ENCODE measurements at places on chromosomes 6 and 20. TPM values are rescaled to one million over a fixed set of nuclear protein-coding genes. Genes with fewer than 3 reads are reported as not detected.

GRCh38 chr6:34223381-34223955, 13.2 kb upstream of the HMGA1 start:
- DNase-seq: no peak
- peak overlapping the region; percentile 68 for H3K4me3 ChIP-seq
- no peaks in the 10 kb centered on the region for H3K36me3 ChIP-seq
- peak overlapping the region; percentile 86 for H3K27ac ChIP-seq
- H3K4me1 ChIP-seq: peaks cover 15% of the 10 kb centered on the region
- H3K27me3 ChIP-seq: no peaks in the 10 kb centered on the region

TFEB gene
- 4.4 TPM for total RNA-seq

HEY2 gene
- 11.7 TPM for total RNA-seq

- no peak for DNase-seq
- peak overlapping the region; percentile 54 for H3K27ac ChIP-seq
- no peak overlapping the region for H3K4me3 ChIP-seq
- peaks cover 16% of the 10 kb centered on the region for H3K4me1 ChIP-seq
- no peaks in the 10 kb centered on the region for H3K36me3 ChIP-seq
- no peaks in the 10 kb centered on the region for H3K27me3 ChIP-seq
Measured at GRCh38 chr20:11267131-11267761, 593.4 kb upstream of the JAG1 start.

DNA sequence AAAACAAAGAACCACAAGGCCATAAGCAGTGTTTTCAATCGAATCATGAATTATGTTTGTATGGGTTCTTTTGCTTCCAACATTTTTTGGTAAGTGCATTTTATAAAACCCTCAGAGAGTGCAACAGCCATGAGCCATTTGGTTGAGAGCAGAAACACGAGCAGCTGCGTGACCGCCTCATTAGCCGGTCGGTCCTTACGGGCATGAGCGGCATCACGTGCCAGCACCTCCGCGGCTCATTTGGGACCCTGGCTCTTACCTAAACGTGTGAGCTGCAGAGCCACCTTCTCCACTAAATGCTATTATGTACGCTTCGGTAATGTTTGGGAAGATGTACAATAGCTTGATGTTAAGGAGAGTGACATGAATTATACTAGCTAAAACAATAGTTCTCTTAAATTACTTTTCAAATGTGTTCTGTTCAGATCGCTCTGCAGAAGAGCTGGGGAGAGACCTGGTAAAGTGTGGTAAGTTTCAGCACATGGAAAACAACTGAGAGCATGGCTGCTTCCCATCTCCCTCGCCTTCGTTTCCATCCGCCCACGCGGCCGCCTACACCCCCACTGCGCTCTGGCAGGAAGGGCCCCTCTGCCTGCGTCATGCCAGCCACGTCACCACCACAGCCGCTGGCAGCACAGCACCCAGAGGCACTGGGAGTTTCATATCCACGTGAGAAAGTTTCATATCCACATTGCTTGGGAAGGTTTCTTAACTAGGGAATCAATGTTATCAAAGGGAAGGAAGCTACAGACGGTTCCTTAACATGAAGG, 23.7 kb upstream of the PDE10A start:
- no peak overlapping the region for H3K4me3 ChIP-seq
- H3K36me3 ChIP-seq: no peaks in the 10 kb centered on the region
- H3K27ac ChIP-seq: no peak overlapping the region
- DNase-seq: no peak
- H3K27me3 ChIP-seq: peaks cover 10% of the 10 kb centered on the region

- no peak for DNase-seq
- peaks cover 42% of the 10 kb centered on the region for H3K4me1 ChIP-seq
- H3K4me3 ChIP-seq: no peak overlapping the region
- H3K27me3 ChIP-seq: no peaks in the 10 kb centered on the region
- no peak overlapping the region for H3K27ac ChIP-seq
- no peaks in the 10 kb centered on the region for H3K36me3 ChIP-seq
Measured at GRCh38 chr6:157222201-157222981, 100.9 kb downstream of the TMEM242 start.

- no peak for DNase-seq
- H3K4me3 ChIP-seq: no peak overlapping the region
- H3K36me3 ChIP-seq: no peaks in the 10 kb centered on the region
- no peaks in the 10 kb centered on the region for H3K4me1 ChIP-seq
- no peak overlapping the region for H3K27ac ChIP-seq
Measured at GRCh38 chr6:41974281-41974825, 32.7 kb upstream of the CCND3 start.

DNA sequence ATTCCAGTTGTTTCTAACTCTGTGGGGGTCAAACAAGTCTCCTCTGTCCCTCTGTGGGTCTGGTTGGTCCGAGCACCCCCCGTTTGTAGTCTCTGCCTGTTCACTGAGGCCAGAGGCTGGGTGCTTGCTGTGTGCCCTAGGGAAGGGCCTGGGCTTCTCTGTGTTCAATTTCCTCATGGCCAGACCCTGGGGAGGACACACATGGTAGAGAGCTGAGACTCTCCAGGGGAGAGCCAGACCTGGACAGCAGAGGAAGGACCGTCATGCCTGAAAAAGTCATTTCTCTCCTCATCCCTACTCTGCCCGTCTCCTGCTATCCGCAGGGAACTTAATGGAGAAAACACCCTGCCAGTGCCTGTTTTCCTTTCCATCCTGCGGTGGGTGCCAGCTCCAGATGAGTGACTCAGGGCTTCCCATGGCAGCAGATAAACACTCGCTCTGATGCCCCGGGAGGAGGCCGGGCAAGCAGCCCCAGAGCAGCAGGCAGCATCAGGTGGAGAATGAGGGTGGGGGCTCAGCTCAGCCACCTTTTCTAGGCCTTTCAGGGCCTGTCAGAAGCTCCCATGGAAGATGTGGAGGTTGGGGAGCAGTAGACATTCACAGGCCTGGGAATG, 51.9 kb downstream of the SNAI1 start:
- no peaks in the 10 kb centered on the region for H3K36me3 ChIP-seq
- H3K4me1 ChIP-seq: peaks cover 10% of the 10 kb centered on the region
- no peak overlapping the region for H3K27ac ChIP-seq
- H3K4me3 ChIP-seq: no peak overlapping the region
- no peaks in the 10 kb centered on the region for H3K27me3 ChIP-seq

TOX2 gene
- 0.94 TPM for total RNA-seq

KIF25 gene
- total RNA-seq: 1.6 TPM

GRCh38 chr6:158850807-158851115, 31.6 kb upstream of the EZR start:
- H3K4me1 ChIP-seq: peaks cover 36% of the 10 kb centered on the region
- H3K4me3 ChIP-seq: no peak overlapping the region
- no peaks in the 10 kb centered on the region for H3K36me3 ChIP-seq
- H3K27ac ChIP-seq: peak overlapping the region; percentile 99

DNA sequence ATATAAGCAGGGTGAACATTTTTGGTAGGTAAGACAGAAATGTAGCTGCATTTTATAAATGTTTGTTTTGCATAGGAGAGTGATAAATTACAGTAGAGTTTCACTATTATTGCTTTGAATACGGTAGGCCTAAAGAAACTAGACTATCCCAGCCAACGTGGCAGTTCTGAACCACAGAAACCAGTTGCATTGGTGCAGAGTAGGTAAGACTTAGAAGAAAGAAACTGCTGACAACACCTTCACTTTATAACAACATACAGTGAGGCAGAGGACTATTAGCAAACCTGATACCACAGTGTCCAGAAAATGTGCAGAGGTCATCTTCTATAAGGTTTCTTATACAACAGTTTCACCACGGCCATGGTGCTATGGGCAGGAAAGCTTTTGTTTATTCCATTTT, 566.1 kb downstream of the KIF16B start:
- H3K27ac ChIP-seq: peak overlapping the region; percentile 15
- H3K36me3 ChIP-seq: no peaks in the 10 kb centered on the region
- H3K4me3 ChIP-seq: no peak overlapping the region
- no peaks in the 10 kb centered on the region for H3K27me3 ChIP-seq

DNA sequence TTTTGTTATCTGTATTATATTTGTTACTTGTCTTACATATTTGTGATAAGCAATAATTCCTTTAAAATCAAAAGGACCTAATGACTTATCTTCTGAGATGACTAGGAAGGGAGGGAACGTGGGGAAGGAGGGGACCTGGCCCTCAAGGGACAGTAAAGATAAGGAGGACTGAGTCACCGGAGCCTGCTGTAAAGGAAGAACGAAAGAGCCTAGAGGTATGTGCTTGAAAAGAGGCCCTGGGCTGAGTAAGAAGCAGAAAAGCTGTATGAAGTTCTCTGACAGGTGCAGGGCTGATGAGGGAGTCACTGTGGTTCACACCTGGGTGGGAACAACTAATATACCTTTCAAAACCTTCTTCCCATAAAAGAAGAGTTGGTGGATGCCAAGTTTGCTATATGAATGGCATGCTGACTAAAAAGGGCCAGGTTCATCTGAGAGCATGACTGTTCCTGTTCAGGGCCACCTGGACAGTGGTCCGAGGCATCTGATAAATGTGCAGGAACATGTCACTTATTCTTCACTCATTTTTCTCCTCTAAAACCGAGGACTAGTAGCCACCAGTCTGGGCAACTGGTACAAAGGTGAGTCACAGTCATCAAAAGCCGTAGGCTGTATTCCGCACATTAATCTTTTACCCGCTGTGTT, 111.3 kb downstream of the TNFAIP3 start:
- H3K36me3 ChIP-seq: no peaks in the 10 kb centered on the region
- DNase-seq: no peak
- H3K27me3 ChIP-seq: no peaks in the 10 kb centered on the region

TMC2 gene
- 0.07 TPM for total RNA-seq

- no peaks in the 10 kb centered on the region for H3K27me3 ChIP-seq
- no peak overlapping the region for H3K4me3 ChIP-seq
- no peaks in the 10 kb centered on the region for H3K36me3 ChIP-seq
- H3K4me1 ChIP-seq: no peaks in the 10 kb centered on the region
- H3K27ac ChIP-seq: no peak overlapping the region
Measured at GRCh38 chr20:24747881-24748595, 201.0 kb upstream of the CST7 start.

DNA sequence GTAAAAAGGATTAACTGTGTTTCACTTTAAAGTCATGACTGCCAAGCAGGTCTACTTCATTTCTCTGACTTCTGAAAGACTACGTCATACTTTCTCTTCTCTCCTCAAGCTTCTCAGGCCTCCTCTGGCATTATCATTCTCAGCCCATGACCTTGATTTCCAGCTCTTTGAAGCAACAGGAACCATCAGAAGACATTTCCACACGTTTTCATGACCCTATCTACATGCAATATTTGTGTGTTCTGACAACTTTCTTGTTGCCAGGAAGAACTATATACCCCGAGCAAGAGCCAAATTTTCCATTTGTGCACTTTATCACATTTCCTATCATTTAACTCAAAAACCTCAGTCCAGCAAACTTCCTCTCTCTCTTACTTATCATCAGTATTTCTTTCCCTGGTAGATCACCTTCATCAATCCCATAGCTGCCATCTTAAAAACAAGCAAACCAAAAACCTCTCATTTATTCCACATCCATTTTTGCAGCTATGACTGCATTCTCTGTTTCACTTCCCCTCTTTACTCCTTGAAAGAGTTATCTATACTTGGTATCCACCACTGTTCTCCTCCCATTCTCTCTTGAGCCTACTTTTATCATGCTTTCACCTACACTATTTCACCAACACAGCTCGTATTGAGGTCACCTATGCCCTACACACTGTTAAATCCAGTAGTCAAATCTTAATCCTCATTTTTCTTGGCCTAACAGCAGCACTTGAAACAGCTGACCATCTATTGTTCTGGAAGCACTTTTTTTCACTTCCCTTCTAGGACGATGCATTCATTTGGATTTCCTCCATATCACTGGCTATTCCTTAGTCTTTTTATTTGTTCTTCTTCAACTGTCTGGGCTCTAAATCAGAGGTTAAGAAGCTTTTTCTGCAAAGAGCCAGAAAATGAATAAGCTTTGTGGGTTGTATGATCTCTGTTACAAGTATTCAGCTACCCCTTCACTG, 47.1 kb downstream of the STX7 start:
- no peak overlapping the region for H3K27ac ChIP-seq
- H3K27me3 ChIP-seq: no peaks in the 10 kb centered on the region
- DNase-seq: no peak

- H3K27me3 ChIP-seq: no peaks in the 10 kb centered on the region
- peaks cover 4% of the 10 kb centered on the region for H3K4me1 ChIP-seq
- H3K4me3 ChIP-seq: no peak overlapping the region
Measured at GRCh38 chr6:140779991-140780596, 1352.6 kb upstream of the GJE1 start.

DNA sequence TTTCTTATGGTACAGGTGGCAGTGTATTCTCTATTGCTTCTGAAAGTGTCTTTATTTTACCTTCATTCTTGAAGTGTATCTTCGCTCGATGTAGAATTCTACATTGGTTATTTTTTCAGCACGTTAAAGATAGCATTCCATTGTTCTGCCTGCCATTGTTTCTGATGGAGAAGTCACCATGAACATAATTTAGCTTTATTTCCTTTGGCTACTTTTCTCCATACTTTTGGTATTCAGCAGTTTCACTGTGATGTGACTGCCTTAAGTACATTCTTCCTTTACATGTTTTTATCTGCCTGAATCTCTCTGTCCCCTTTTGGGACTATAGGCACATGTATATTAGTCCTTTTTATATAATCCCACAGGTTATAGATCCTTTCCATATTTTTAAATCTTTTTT, 19.0 kb downstream of the ZNF133 start:
- no peak overlapping the region for H3K27ac ChIP-seq
- H3K4me1 ChIP-seq: no peaks in the 10 kb centered on the region
- DNase-seq: no peak
- H3K27me3 ChIP-seq: no peaks in the 10 kb centered on the region

DNA sequence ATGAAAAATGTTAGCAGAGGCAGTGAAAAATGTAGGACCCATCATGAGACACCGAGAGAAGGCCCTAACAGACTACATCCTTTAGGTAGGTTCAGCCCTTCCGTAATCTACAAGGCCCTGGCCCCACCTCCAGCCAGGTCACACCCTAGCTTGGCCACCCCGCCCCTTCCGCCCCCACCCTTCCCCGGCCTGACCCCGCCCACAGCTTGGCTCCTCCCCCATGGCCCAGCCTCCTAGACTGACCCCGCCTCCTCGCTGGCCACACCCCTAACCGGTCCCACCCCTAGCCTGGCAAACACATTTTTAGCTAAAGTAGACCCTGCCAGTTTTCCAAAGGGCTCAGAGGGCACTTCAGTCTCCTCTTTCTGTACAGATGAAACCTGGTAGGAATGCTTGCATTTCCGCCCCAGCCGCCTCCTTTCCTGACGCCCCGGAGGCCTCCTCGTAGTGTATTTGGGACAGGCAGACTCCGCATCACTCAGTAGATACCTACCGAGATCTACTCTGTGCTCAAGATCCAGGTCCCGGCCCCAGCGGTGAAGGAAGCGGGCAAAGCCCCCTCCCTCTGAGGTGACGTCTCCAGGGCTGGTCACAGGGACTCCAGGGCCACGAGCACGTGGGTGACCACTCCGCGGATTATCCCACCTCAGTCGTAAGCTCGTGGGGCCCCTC, 443.5 kb downstream of the PREX1 start:
- DNase-seq: no peak
- no peaks in the 10 kb centered on the region for H3K36me3 ChIP-seq
- no peak overlapping the region for H3K27ac ChIP-seq
- H3K4me1 ChIP-seq: peaks cover 16% of the 10 kb centered on the region

- H3K27me3 ChIP-seq: no peaks in the 10 kb centered on the region
- no peak for DNase-seq
- H3K4me1 ChIP-seq: peaks cover 42% of the 10 kb centered on the region
Measured at GRCh38 chr6:21149470-21149869, 444.1 kb upstream of the SOX4 start.

ZBP1 gene
- total RNA-seq: not detected

GRCh38 chr6:99146711-99147110, 199.0 kb upstream of the FBXL4 start:
- H3K27ac ChIP-seq: no peak overlapping the region
- H3K36me3 ChIP-seq: no peaks in the 10 kb centered on the region
- no peak for DNase-seq
- no peak overlapping the region for H3K4me3 ChIP-seq
